NB4 (cell line): ENCODE measurements at places on chromosomes 3 and 15.

- no peak for DNase-seq
These were observed 36.0 kb downstream of the GRAMD2A start for GRCh38 chr15:72161361-72162132.

GRCh38 chr15:78085928-78086327, 6.4 kb upstream of the SH2D7 start:
- DNase-seq: no peak

GRCh38 chr3:127019449-127019848, 36.5 kb downstream of the PLXNA1 start:
- DNase-seq: no peak

- no peak for DNase-seq
These were observed 163.6 kb upstream of the PRICKLE2 start for GRCh38 chr3:64388886-64389285.

- no peak for DNase-seq
These were observed 36.9 kb downstream of the HACD2 start for GRCh38 chr3:123547881-123548519.

- no peak for DNase-seq
These were observed 593.3 kb downstream of the UNC13C start for GRCh38 chr15:54571576-54571975.

- DNase-seq: peak; percentile 72
These were observed 781 bp upstream of the CYP1A1 start for GRCh38 chr15:74725845-74726773.

- no peak for DNase-seq
These were observed 44.3 kb upstream of the CPNE4 start for GRCh38 chr3:132079147-132079546.

GRCh38 chr15:66959066-66959465, 106.3 kb upstream of the SMAD3 start:
- DNase-seq: no peak

GRCh38 chr3:99532246-99532645, 106.1 kb upstream of the COL8A1 start:
- peak; percentile 58 for DNase-seq

DNA sequence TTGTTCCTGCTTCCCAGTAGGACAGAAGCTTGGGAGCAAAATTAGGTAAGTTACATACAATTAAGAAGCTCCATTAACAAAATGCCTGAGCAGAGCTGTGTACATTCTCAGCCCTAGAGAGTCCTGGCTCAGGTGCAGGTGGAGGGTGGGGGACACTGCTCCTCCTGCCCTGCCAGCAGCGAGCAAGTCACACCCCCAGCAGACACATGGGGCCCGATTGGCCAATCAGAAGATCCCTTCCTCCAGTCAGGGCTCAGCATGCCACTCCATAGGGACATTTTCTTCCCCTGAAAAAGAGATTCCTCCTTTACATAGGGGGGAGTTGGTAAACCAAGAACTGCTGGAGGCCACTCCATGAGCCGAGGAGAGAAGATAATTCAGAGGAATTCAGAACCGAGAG, 62.1 kb downstream of the PLXNA1 start:
- no peak for DNase-seq

DNA sequence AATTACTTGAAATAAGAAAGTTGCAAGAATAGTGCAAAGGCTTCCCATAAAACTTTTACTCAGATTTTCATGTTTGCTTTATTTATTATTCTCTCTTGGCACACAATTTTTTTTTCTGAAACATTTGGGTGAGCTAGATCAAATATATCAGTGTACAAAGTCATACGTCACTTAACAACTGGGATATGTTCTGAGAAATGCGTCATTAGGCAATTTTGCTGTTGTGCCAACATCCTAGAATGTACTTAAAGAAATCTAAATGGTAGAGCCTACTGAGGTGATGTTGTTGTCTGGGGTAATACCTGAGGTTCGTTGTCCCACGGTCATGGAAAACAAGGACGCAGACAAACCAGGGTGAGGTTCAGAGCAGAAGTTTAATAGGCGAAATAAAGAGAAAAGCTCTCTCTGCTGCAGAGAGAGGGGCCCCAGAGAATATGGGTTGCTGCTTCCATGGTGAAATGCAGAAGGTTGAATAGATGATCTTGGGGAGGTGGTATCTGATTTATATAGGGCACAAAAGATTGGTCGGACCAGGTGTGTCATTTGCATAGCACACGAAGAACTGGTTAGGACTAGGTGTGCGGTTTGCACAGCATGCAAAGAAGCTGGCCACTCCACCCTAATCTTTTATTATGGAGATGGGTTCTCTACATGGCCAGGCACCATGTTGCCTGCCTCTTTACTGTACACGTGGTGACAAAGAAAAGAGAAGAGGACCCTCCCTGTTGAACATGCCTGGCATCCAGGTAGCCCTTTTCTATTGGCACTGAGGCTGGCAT, 8.8 kb upstream of the GRAMD1C start:
- DNase-seq: no peak

DNA sequence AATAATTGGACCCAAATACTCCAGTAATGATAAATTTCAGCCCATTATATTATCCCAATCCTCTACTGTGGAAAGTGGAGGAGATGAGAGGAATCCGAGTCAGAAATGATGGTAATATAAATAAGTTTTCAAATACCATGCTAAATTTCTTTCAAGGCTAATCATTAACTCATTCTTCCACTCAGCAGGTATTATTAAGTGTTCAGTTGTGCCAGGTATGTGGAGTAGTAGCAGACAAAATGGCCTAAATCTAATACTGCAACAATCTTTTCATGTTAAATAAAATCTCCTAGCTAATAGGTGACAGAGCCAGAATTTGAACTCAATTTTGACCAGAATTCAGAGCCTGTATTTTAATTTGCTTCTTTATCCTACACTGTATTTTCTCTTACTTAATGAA, 538.6 kb upstream of the ROBO2 start:
- DNase-seq: no peak

GRCh38 chr3:83403927-83404326, 1554.9 kb upstream of the CADM2 start:
- no peak for DNase-seq

- DNase-seq: peak; percentile 62
These were observed 116.5 kb downstream of the LPP start for GRCh38 chr3:188270423-188270972.
